ENCODE measurements at places on chromosomes 2 and 18.

DNA sequence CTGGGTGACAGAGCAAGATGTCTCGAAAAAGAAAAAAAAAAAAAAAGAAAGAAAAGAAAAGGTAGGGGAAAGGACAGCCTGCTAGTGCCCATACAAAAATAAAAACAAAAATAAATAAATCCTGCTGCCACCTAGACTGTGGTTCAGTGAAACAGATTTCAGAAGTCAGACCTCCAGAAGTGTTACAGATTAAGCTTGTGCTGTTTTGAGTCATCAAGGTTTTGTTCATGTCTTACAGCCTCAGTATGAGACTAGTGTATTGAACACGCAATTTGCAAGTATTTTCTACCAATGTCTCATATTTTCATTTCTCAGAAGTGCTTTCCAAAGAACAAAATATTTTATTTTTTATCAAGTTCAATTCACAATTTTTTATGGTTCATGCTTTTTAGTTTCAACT, 720.4 kb upstream of the GYPC start:
- DNase-seq: no peak

GRCh38 chr2:81513328-81513727, 1208.8 kb upstream of the LRRTM1 start:
- DNase-seq: no peak

DNA sequence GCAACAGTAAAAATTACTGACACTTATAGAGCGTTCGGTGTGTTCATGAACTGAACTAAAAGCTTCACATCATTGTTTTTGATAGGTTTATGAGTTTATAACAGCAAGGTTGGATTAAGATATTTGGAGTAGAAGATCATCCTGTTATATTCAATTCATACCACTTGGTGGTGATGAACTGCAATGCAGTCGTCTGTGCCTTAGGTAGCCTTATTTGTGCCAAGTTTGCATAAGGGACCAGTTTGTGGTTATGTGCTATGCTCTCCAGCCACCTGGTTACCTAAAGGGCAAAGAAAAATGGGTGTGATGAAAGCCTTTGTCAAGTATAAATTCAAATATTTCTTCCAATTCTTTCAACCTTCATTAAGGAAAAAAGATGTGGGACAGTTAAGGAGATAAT, 150.9 kb upstream of the KCNH7 start:
- DNase-seq: no peak

DNA sequence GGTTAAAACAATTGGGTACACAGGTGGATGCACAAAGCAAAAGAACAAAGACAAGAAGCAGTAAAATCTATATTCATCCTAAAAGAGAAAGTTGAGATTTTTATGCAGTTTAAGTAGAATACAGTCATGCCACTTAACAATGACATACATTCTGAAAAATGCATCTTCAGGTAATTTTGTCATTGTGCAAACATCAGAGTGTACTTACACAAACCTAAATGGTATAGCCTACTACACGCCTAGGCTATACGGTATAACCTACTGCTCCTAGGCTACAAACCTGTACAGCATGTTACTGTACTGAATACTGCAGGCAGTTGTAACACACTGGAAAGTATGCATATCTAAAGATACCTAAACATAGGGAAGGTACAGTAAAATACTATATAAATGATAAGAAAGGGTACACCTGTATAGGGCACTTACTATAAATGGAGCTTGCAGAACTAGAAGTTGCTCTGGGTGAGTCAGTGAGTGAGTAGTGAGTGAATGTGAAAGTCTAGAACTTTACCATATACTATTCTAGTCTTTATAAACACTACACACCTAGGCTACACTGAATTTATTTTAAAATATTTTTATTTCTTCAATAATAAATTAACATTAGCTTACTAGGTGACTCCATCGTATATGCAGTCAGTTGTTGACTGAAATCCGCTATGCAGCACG, 132.9 kb downstream of the BARD1 start:
- DNase-seq: no peak

- no peak for DNase-seq
These were observed 28.5 kb upstream of the NOSTRIN start for GRCh38 chr2:168773719-168774521.

DNA sequence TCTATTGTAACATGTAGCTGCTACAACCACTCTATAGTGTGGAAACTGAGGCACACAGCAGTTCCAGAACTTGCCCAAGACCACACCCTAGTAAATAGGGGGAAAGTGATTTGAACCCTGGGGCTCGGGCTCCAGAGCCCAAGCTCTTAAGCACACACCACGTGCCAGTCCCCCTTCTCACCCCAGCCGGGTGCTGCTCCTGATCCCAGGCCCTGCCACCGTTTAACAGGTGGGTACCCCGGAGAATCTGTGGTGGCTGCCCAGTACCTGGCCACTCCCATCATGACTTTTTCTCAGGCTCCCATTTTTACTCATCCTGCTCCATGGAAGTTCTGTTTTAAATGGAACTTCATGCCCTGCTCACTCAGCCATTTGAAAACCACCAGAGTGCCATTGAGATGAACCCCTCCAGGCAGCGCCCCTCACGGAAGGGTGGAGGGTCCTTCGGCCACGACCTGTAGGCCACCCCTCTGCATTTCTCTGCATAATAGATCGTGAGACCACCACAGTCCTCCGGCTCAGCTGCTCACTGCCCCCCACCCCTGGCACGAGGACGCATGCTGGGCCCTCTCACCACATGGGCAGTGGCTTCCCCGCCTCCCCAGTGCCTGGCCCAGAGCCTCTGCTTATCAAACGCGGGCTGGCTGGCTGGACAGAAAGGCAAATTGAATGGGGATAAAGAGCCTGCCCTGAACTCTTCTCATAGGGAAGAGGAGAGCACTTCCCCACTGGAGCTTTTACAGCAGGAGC, 42.1 kb downstream of the TMEM37 start:
- DNase-seq: no peak

DNA sequence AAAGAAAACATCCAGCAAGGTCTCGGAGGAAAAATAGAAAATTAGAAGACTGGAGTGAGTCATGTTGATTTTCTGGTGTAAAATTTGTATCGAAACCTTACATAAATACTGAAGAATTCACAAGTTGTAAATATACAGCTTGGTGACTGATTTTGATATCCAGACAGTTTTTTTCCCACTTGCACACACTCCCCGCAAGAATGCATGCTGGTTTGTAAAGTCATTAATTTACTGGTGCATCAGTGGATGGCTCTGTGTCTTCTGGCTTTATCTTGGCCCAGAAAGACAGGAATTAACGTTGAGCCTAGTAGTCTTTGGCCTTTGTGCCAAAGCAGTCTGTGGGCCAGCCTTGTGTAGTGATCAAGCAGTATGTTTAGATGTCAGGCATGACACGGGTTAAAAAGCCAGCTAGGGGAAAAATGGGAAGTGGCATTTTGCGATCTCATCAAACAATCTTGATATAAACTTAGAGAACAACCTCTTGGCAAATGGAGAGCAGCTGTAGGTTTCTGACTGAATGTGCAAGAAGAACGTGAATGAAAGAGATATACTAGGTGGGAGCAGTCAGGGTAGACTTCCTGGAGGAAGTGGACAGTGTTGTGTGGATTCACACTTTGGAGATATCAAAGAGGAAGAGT, 22.7 kb upstream of the CASP8 start:
- no peak for DNase-seq

DNA sequence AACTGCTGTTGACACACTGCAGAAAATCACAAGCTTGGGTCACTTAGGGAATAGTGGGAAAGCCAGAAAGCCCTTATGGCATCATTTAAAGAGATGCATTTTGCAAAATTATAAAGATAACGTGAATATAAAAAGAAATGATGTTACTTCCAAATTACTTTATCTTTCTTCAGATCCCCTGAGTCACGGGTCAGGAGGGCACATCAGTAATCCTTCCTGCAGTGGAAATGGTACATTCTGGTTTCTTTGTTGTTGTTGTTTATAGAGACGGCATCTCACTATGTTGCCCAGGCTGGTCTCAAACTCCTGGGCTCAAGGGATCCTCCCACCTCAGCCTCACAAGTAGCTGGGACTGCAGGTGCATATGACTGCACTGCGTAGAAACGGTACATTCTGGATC, 9.8 kb upstream of the EPG5 start:
- no peak for DNase-seq

GRCh38 chr2:68235090-68235489, 17.2 kb downstream of the PPP3R1 start:
- DNase-seq: no peak
